ENCODE measurements at places on chromosomes 3 and 15. TPM values are rescaled to one million over a fixed set of nuclear protein-coding genes. Genes with fewer than 3 reads are reported as not detected.

Gene ISL2
- not detected for polyA plus RNA-seq

Gene FANCD2OS
- not detected for polyA plus RNA-seq

Gene CIB1
- polyA plus RNA-seq, result 20.0 TPM

Gene GHSR
- polyA plus RNA-seq, result not detected

Gene GRAMD2A
- polyA plus RNA-seq, result 1.4 TPM

Gene UBA7
- polyA plus RNA-seq, result 28.4 TPM

Gene DCP1A
- polyA plus RNA-seq, result 29.3 TPM

Gene FBXO40
- 1.6 TPM for polyA plus RNA-seq

Gene ZMAT3
- 8.1 TPM for polyA plus RNA-seq

Gene PARP3
- polyA plus RNA-seq, result 5.7 TPM

Gene LRTM1
- 133 TPM for polyA plus RNA-seq

DNA sequence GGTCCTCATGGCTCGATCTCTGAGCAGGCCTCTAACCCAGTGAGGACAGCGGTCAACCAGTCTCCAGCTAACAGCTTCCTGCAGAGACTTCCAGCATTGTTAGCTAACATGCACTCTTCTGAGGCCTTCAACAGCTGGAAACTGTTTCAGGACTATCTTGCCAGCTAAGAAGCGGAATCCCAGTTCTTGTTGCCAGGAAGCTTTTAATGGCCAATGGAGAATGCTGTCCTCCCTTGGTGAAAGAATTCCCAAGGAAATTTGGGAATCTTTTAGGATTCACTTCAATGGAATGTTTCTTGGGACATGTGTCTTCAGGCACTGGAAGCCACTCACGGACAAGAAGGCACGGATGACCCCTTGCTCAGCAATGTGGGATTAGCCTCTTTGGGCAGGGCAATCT, 91.7 kb downstream of the CEMIP start:
- DNase-seq, result peak; percentile 75

GRCh38 chr15:84081391-84082168, 154.0 kb upstream of the GOLGA6L4 start:
- no peak for DNase-seq

DNA sequence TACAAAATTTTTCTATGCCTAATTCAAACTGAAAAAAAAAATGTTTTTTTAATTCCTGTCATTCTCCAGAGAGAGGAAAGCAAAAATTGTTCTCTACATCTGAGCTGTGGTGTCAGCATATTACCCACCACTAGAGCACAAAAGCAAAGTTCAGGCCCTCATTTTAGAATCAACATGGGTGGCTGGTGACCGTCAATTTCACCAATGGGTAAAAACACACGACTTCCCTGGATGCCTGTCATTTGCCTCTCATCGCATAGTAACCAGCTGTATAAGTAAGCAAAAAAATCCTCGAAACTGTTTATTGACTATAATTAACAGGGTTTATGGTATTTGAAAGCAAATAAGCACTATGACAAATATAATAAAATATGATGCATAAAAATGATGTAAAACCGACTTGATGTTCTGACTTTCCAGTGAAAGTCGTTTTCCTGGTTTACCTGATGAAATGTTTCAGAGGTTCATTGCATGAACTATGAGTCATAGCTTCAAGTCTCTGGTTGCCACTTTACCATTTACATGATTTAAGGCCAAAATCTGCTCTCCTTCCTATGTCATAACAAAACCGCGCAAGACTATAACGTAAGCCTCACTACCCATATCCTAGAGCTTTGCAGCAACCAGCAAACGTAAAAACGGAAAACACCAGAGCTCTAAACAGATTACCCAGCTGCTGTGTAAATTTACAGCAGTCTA, 60.5 kb downstream of the THBS1 start:
- no peak for DNase-seq

- no peak for DNase-seq
Observed at GRCh38 chr15:90903733-90904536, 833 bp downstream of the MAN2A2 start.

- no peak for DNase-seq
Observed at GRCh38 chr15:80887148-80887547, 102.5 kb downstream of the MESD start.

DNA sequence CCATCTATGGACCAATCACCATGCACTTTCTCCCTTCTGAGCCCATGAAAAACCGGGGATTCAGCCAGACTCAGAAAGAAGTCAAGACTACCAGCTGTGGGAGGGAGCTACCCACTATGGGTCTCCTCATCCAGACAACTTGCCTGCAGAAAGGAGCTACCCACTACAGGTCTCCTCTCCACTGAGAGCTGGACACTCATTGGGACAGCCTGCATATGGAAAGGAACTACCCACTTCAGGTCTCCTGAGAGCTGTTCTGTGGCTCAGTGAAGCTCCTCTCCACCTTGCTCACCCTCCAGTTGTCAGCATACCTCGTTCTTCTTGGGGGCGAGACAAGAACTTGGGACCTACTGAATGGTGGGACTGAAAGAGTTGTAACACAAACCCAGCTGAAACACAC, 22.3 kb upstream of the ZBED2 start:
- no peak for DNase-seq

DNA sequence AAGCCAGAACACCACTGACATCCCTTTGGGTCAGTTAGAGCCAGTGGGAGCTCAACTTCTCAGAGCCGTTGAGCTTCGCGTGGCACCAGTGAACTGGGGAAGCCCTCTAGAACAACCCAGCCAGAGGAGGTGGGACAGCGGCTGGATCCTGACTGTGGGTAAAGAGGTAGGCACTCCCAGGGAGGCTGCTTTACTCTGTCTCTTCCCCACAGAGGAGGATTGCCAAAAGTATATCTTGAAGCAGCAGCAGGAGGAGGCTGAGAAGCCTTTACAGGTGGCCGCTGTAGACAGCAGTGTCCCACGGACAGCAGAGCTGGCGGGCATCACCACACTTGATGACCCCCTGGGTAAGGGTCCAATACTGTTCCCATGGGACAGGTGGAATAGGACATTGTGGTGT, 1.2 kb downstream of the MYD88 start:
- no peak for DNase-seq

- DNase-seq, result no peak
Observed at GRCh38 chr3:11514191-11514821, 129.4 kb downstream of the VGLL4 start.

DNA sequence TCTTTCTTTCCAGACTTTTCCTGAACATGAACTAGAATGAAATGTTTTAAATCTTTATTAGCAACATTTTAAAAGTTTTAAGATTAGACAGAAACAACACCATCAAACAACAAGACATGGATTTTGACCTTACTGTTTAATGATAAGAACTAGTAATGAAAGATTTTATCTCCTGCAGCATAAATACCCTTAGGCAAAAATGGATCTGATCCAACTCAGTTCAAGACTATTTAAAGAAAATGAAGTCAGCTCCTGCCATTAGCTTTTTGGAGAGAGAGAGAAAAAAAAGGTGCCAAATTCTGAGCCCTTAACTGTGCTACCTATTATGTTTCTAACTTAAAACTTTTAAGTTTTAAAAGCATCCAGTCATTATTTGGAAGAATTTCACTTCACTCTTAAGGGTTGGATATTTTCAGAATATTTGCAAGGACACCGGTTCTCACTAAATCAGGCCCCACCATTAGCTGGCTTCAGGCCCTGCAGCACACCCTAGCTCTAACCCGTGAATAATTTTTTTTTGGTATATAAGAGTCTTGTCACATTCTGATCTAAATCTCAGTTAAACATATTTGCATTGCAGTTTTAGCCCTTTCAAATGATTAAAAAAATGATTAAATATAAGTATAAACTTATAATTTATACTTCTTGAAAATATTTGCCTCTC, 60.0 kb downstream of the NR1I2 start:
- no peak for DNase-seq

DNA sequence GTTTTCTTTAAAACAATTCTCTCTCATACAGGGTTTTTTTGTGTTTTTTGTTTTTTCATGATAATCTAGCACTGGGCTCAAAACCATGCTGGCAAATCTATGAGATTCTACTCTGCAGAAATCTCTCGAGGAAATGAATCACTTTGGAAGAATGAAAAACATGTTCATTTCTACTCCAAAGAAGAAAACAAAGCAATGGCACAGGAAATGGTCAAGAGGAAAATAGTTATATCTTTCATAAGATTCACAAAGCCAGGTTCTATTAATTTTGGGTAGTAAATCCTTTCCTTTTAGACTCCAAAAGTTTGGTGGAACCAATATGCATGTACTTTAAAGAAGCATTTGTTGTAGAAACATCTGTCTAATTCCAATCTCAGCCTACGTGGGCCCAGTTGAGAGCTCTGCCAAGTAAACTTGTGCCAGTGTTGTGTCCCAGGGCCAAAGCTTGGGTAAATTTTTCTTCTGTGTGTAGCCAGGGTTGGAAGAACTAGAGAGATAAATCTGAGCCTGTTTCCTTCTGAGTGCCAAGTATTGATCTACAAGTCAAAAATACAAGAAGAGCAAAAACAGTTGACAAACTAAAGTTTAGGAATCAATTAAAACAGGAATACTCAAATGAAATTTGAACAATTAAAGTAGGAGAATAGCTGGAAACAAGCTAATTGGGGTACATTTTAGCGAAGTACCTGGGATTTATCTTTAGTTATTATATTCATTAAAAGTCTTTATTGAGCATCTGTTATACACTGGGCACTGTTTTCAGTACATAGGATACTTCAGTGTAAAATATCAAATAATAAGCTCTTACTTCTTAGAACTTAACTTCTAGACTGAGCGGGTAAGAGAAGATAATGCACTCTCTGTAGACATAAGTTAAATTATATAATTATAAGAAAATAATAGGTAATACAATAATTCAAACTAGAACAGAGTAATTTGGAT, 657.5 kb upstream of the NECTIN3 start:
- DNase-seq, result peak; percentile 13

GRCh38 chr15:45179221-45179985, 8.4 kb downstream of the SHF start:
- DNase-seq, result no peak

- DNase-seq, result no peak
Observed at GRCh38 chr15:60574801-60575631, 96.1 kb upstream of the ICE2 start.

- no peak for DNase-seq
Observed at GRCh38 chr3:171427771-171428320, 32.4 kb downstream of the TNIK start.

DNA sequence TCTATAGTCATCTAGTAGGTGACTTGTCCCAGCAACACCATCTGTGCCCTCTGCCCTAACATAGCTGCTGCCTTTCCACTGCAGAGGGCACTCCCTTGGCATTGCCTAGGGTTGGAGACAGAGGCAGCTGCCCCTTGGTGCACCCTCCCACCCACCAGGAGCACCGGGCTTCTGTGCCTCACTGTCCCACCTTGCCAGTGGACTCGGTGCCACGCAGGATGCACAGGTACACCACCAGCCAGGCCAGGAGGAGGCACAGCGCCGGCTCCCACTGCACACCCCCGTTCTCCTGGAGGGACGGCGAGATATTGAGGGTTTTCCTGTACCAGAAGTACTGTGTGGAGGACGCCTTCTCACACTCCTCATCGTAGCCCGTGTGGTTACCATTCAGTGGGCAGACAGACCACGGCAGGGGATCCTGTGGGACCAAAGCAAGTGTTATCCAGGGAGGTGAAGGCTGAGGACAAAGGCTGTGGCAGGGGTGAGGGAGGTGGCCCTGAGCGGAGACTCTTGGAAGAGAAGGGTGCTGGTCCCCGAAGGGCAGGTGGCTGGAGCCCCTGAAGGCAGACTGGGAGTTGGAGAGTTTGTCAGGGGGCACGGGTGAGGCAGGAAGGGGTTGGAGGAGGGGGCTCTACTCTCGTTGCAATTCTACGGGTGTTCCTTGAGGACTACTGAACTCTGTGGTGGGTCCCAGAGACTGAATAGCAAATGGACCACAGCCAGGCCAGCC, 20.6 kb downstream of the SLC6A20 start:
- DNase-seq, result no peak

GRCh38 chr3:4196506-4197147, 106.5 kb upstream of the SETMAR start:
- no peak for DNase-seq

- no peak for DNase-seq
Observed at GRCh38 chr3:117666812-117667211, 957.2 kb downstream of the TUSC7 start.
